ENCODE measurements at places on chromosomes 1 and 21. TPM values are rescaled to one million over a fixed set of nuclear protein-coding genes. Genes with fewer than 3 reads are reported as not detected.
A peak's percentile ranks its signal among the peaks of the same experiment; 100 is the strongest.

Gene DISP3
- total RNA-seq: 0.23 TPM

DNA sequence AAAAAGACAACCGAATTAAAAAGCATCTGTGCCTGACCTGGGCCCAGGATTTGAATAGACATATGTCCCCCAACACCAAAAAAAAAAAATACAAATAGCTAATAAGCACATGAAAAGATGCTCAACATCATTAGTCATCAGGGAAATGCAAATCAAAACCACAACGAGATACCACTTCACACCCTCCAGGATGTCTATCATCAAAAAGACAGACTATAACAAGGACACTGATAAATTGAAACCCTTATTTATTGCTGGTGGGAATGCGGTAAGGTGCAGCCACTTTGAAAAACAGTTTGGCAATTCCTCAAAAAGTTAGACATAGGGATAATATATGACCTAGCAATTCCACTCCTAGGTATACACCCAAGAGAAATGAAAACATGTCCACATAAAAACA, 72.3 kb upstream of the CAMK1G start:
- no peak for DNase-seq

GRCh38 chr1:9542430-9542829, 3.2 kb downstream of the SLC25A33 start:
- DNase-seq: no peak

- peak; percentile 61 for DNase-seq
These were observed 2.7 kb downstream of the MAN1C1 start for GRCh38 chr1:25619101-25619890.

- DNase-seq: no peak
These were observed 1.2 kb downstream of the GTF2B start for GRCh38 chr1:88890131-88890530.

- DNase-seq: no peak
These were observed 838.2 kb upstream of the RGS18 start for GRCh38 chr1:191320062-191320461.

- no peak for DNase-seq
These were observed 4.1 kb downstream of the FLVCR1 start for GRCh38 chr1:212862111-212862690.

DNA sequence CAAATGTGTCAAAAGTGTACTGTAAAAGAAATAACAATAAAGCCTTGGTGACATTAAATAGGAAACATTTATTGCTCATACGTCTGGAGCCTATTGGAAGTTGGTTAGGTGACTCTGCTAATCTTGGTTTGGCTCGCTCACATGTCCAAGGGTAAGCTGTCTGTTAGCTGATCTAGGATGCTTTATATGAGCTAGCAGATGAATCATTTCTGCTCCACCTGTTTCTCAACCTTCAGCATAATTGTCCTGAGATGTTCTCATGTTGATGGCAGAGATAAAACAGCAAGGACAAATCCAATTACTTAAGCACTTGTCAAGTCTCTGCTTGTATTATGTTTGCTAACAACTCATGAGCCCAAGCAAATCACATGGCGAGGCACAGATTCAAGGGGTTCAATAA, 56.0 kb upstream of the CD53 start:
- DNase-seq: no peak

Measured in pancreas (tissue), 10 donors.